Activated CD4-positive, CD25-positive, alpha-beta regulatory T cell treated with anti-CD3 and anti-CD28 coated beads, Interleukin-2, amount 50 U/mL, for 72 hours (primary cell): ENCODE measurements at places on chromosomes 12 and 14.

- DNase-seq: no peak
These were observed 177.5 kb upstream of the CAND1 start for GRCh38 chr12:67091678-67092077.

GRCh38 chr12:79688376-79689060 lies 2.2 kb downstream of the PAWR start:
- DNase-seq: no peak

- DNase-seq: no peak
These were observed 88.3 kb downstream of the CIT start for GRCh38 chr12:119788786-119789185.

GRCh38 chr14:59328454-59328853 lies 136.7 kb downstream of the GPR135 start:
- no peak for DNase-seq

DNA sequence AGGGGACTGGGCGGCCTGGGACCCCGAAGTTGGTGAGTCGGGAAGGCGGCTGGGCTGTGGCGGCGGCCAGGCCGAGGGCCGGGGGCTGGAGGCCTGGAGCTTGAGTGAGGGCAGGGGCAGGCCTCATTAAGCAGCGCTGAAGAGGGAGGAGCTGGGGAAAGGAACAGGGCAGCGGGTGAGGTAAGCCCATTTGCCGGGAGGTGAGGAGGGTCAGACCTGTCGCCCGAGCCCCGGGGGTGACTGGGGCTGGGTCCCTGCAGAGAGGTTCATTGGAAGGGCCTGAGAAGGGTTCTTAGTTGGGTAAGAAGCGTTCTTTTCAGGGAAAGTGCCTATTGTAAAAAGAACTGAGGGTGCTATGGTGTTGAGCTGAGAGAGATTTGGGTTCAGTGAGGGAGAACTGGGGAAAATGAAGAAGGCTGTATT lies 441 bp downstream of the RAB5B start:
- no peak for DNase-seq

- DNase-seq: no peak
These were observed 521.2 kb downstream of the MED13L start for GRCh38 chr12:115756271-115756670.

GRCh38 chr12:22856178-22856577 lies 231.2 kb downstream of the ETNK1 start:
- DNase-seq: no peak

- no peak for DNase-seq
These were observed 14.2 kb upstream of the HMGA2 start for GRCh38 chr12:65810036-65810435.

DNA sequence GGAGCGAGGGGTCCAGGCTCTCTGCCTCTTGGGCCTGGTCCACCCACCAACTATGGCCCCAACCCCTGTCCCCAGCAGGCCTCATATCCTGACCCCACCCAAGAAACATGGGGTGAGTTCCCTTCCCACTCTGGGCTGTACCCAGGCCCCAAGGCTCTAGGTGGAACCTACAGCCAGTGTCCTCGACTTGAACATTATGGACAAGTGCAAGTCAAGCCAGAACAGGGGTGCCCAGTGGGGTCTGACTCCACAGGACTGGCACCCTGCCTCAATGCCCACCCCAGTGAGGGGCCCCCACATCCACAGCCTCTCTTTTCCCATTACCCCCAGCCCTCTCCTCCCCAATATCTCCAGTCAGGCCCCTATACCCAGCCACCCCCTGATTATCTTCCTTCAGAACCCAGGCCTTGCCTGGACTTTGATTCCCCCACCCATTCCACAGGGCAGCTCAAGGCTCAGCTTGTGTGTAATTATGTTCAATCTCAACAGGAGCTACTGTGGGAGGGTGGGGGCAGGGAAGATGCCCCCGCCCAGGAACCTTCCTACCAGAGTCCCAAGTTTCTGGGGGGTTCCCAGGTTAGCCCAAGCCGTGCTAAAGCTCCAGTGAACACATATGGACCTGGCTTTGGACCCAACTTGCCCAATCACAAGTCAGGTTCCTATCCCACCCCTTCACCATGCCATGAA lies 8.6 kb downstream of the ARHGAP9 start:
- no peak for DNase-seq

DNA sequence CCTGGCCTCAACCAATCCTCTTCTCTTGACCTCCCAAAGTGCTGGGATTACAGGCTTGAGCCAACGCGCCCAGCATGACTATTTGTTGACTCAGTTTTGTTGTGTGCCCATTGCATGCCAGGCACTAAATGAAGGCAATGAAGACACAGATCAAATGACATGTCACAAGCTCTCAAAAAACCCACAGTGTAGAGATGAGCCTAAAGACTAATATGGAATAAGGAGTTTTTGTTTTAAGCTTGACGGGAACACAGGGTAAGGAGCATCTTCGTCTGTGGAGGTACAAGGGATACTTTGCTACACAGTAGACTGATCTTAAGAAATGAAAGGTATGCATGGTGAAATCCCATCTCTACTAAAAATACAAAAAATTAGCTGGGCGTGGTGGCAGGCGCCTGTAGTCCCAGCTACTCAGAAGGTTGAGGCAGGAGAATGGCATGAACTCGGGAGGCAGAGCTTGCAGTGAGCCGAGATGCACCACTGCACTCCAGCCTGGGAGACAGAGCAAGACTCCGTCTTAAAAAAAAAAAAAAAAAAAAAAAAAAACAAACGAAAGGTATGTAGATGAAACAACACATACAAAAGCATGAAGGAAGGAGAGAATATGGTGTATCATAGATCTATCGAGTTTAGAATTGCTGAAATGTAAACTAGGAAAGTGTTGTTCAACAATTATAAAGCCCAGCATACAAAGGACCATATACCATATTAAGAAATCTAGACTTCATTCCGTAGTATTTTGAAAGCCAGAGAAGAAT lies 122.1 kb upstream of the PTPRB start:
- no peak for DNase-seq

- DNase-seq: no peak
These were observed 29.5 kb downstream of the MSRB3 start for GRCh38 chr12:65308006-65308405.

DNA sequence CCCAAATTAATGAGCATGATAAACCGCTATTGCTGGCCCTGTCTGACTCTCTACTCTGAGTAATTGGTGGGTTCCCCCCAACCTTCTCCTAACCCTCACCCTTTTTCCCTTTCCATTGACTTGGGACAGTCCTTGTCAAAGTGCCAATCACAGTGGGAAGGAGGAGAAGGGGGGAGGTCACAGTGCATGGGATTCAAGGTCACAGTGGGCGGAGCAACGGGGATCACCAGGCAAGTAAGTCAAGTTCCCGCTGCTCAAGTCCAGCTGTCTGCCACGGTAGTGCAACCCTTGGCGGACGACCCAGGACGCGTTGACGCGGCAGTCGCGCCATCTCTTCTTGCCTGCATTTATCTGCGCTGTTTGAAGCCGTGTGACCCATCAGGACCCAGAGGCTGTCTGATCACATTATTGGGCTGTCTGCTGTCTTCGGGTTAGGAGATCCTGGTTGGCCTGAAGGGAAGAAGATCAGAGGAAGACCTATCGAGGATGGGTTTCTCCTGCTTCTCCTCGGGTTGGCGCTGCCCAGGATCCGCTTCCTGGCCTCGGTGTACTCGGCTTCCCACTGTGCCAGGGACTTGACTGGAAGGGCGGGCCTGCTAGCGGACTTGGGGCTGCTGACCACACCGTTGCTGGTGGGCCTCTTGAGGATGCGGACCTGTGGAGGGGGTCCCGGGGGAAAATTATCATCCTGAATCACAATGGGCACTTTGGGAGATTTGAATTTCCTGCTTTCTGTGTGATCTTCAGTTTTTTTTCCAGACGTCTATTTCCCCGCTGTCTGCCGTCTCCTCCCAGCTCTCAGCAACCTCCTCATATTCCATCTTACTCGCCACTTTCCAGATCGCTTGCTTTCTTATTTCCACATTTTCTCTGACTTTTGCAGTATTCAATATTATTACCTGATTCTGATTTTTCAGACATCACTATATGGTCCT lies 3.1 kb upstream of the MDM2 start:
- no peak for DNase-seq

DNA sequence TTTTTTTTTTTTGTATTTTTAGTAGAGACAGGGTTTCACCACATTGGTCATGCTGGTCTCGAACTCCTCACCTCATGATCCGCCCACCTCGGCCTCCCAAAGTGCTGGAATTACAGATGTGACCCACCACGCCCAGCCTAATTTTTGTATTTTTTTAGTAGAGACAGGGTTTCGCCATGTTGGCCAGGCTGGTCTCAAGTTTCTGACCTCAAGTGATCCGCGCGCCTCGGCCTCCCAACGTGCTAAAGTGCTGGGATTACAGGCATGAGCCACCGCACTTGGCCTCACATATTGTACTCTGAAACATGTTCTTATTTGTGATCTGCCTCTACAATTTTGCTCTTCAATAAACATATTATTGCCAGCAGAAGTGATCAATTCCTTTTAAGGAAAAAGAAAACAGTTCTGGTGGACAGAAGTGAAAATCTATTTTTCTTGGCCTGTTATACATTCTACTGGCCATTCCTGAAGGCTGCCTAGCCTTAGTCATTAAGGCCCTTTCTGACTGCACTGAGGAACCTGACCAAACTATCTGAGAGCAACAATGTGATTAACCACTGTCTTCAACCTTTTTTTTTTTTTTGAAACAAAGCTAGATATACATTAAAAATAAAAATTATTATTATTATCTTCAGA lies 36.1 kb downstream of the SNX6 start:
- no peak for DNase-seq

DNA sequence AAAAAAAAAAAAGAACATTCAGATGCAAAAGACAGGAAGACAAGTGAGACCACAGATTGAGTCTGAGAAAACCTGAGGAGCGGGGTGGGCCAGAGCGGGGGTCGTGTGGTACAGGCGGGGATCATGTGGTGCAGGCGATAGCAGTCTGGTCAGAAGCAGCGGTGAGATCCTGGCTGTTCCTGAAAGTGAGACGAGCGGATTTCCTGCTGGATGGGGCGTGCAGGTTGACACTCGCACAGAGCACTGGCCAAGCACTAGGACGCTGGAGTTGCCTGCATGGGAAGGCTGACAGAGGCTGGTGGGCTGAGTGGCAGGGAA lies 35.7 kb downstream of the CDC42BPB start:
- DNase-seq: no peak

- no peak for DNase-seq
These were observed 183.9 kb upstream of the SOX5 start for GRCh38 chr12:24133384-24133783.

DNA sequence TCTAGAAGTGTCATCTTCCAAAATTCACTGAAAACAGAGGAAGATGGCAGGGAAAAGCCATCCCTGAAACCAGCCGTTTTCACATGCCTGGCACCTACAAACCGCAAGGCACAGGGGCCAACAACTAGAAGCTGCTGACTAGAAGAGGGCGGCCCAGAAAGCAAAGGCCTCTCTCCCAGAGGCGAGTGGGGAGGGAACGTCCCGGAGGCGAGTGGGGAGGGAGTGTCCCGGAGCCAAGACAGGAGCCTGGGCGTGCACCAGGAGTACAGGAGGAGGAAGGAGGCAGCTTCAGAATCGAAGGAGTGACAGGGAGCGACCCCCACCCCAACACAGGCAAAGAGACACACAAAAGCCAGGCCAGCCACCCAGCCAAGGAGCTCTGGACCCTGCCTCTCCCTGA lies 21.0 kb downstream of the ANKLE2 start:
- no peak for DNase-seq

- no peak for DNase-seq
These were observed 120.5 kb upstream of the DDHD1 start for GRCh38 chr14:53273671-53274072.

GRCh38 chr14:100126401-100126800 lies 33.0 kb downstream of the DEGS2 start:
- no peak for DNase-seq

GRCh38 chr12:20757-21156 lies 45.8 kb upstream of the IQSEC3 start:
- DNase-seq: no peak

DNA sequence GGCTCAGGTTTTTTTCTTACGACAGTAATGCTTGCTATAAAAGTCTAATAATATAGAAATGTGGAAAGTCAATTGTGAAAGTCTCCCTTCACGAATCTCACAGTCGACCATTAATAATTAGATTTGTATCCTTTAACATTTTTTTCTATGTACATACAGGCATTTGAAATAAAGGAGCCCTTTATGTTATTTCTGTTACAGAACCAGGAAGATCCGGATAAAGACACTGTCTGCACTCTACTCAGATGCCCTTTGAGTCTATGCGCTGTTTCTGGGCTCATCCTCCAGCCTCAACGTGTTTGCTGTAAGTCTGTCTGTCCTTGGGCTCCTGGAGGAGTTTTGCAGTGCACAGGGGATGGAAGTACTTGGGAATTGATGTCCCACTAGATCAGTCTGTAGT lies 212.2 kb upstream of the ATP2B1 start:
- no peak for DNase-seq

DNA sequence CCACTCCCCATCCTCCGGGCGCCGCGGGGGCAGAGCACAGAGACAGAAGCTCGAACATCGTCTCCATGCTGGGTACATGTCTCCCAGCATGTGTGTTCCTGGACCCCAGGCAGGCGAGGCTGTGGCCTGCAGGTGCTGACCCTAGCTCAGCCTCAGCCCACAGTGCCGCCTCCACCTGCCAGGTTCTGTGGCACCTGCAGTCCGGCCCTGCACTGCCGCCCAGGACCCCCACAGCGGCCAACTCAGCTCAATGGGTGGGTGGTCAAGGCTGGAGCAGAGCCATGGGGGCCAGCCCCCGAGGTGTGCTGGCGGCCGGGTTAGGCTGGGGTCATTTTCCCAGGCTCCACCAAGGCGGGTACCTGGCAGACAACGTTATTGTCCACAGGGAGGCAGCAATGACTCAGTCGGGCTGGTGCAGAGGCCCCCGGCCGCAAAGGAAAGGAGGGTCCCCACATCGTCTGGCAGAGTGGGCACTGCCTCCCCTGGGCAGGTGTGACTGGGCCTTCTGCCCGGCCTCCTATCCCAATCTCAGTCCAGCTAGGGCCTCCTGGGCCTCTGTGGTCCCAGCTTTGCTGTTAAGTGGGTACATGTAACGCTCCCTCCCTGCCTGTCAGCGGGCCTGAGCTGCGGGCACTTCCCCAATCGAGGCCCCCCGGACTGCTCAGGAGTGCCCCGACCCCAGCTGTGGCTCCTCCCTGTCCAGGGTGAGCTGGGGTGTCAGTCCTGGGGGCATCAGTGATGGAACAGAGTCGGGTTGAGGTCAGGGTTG lies 20.2 kb upstream of the NUDT14 start:
- no peak for DNase-seq

DNA sequence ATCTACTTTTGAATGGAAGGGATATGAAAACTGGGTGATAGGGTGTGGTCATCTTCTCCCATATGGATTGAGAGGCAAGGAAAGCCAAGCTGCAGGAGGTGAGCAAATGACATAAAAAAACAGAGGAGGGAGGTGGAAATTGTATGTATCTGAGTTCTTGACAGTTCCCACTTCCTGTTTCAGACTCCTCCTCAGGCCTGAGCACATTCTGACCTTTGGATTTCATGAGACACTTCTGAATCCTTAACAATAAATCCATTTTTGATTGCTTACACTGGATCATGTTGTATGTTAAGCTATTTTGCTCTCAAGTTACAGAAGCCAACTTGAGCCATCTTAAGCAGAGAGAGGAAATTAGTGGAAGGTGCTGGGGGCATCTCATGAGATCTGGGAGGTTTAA lies 11.6 kb upstream of the SRSF5 start:
- no peak for DNase-seq

- DNase-seq: peak; percentile 63
These were observed 32.6 kb upstream of the CD9 start for GRCh38 chr12:6167327-6168280.

- no peak for DNase-seq
These were observed 193.3 kb upstream of the C14orf180 start for GRCh38 chr14:104386151-104386841.
